Stimulated activated CD8-positive, alpha-beta memory T cell treated with anti-CD3 and anti-CD28 coated beads, Interleukin-4, amount 100 ng/mL, for 24 hours (primary cell): ENCODE measurements at places on chromosomes 6 and 20.

DNA sequence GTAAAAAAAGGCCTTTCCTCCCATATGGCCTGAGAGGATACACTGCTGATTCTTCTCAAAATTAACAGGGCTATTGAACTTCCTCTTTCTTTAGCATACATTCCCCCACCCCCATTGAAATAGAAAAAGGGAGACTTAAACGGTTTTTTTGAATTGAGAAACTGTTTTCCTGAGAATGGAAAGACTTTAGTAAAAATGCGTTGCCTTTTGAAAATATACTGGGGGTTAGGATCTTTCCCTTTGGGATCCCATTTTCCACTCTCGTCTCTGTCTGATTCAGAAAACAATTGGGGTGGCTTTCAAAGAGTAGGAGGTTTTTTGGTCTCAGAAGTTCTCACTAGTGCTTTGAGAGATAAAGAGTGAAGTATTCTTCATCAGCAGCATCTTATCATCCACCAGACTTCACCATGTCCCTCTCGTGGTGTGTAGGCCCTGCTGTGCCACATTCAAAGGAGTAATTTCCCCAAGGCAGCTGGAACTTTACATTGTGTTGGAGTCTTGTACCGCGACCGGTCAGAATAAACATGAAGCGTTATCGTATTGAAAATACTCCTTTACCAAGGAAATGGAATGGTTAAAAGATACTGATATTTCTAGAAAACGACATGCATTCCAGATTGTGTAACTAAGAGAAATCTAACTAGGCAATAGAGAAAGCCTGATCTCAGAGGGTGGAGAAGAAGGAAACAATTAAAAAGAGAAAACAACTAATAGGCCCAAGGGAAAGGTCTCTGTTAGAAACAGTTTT, 10.6 kb downstream of the MYB start:
- DNase-seq = no peak

GRCh38 chr20:53148771-53149147, 176.6 kb downstream of the TSHZ2 start:
- DNase-seq = no peak

DNA sequence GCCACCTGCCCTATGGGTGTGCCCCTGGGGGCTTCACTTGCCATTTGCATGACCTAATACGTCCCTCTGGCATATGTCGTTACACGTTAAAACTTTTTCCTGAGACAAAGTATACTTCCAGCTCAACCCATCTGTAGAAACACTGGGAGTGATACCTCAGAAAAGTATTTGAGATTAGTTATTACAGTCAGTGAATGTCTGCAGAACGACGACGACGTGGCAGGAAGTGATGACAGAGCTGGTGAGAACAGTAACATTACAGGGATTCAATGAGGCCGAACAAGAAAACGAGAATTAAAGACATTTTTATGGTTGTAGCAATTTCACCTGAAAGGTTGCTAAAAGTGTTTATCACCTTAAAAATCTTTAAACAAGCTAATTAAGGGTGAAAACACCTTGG, 40.2 kb downstream of the SASH1 start:
- no peak for DNase-seq

- DNase-seq = no peak
Observed at GRCh38 chr6:41921712-41921998, 356 bp downstream of the BYSL start.

DNA sequence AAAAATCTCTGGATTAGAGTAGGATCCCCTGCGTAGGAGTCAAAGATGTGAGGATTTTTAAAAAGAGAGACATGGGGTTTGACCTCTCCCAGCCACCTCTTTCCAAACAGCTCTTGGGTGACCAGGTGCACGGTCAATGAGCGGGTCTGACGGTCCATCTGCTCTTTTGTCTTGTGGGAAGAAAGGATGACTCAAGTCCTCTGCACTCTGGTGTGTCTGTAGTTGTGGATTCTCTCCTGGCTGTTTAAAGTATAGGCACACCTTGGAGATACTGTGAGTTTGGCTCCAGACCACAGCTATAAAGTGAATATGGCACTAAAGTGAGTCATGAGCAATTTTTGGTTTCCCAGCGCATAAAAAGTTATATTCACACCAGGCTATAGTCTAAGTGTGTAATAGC, 209.8 kb downstream of the BMP7 start:
- no peak for DNase-seq

GRCh38 chr6:51057296-51057695, 238.6 kb downstream of the TFAP2B start:
- no peak for DNase-seq

- peak; percentile 34 for DNase-seq
Observed at GRCh38 chr6:15365273-15365687, 119.4 kb downstream of the JARID2 start.

GRCh38 chr6:18053078-18053477, 65.6 kb upstream of the KIF13A start:
- DNase-seq = no peak

GRCh38 chr20:53557130-53557529, 36.5 kb downstream of the ZNF217 start:
- DNase-seq = no peak

DNA sequence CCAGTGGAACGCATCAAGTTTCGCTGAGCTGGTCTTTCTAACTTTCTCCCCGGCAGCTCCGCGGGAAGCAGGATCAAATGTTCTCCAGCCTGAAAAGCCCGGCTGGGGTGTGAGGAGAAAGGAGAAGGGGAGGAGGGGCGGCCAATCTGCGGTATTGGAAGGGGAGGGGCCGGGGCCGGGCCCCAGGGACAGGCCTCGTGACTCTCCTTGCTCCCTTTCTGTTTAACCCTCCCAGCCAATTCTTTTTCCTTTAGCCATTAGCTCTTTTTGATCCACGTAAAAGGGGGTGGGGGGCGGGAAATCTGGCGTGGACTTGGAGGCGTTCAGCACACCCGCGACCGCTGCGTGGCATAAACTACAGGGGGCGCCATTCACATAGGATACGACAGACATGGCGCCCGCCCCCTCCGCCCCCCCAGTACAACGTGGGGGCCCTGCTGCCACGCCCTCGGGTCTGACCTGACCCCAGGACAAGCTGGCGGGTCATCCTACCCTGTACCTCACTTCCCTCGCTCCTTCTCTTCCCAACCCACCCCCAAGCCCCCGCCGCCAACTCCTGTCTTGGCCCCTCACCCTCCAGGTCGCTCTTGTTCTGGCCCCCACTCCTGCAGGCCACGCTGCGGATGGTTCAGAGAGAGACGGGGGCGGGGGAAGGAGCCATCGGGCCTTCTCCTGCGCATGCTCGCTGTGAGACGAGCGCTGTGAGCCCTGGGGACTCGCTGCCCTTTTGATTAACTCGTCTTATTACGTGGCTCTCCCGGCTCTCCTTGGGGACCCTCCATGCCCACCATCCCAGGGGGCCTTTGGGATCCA, 7.8 kb upstream of the MDGA1 start:
- peak; percentile 64 for DNase-seq

DNA sequence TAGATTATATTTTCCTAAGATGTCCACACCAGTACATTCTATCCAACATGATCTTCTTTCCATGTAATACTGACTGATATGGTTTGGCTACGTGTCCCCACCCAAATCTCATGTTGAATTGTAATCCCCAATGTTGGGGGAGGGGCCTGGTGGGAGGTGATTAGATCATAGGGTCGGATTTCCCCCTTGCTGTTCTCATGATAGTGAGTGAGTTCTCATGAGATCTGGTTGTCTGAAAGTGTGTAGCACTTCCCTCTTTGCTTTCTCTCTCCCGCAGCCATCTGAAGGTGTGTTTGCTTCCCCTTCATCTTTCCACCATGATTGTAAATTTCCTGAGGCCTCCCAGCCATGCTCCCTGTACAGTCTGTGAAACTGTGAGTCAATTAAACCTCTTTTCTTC, 12.2 kb upstream of the HBS1L start:
- no peak for DNase-seq

DNA sequence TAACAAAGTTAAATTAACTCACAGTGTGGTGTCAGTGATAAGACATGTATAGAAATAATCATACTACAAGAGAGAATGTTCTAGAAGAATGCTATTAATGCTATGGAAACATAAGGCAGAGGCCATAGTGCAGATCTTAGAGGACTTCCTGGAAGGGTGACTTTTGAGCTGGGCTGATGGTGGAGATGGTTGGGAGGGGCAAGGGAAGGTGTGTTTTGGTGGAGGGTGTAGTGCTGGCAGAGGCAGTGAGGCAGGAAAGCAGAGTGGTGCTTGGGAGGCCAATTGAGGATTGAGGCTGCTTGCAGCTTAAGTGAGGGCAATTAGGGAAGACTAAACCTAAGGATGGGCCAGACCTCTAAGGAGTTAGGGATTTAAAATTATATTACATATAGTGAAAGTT, 58.5 kb upstream of the FNDC1 start:
- no peak for DNase-seq
